Muscle of back (tissue), 13 donors: ENCODE measurements at places on chromosomes 2 and 18.
A peak's percentile ranks its signal among the peaks of the same experiment; 100 is the strongest.

DNA sequence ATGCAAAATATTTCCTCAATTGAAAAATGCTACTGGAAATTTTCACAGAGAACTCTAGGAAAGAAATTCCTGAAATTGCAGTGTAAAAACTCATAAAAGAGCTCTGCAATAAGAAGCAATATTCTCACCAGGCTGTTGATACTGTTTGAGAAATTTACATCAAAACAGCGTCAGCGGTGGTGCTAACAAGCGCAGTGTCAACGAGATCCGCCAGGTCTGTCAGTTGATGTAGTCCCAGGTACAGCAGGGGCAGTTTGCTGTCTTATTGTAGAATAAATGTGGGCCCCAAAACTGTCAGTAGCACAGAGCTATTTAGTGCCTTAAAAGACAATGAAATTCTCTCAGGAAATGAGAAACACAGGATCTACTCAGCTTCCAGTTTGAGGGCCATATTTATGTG is 611.2 kb downstream of the ARHGAP15 start:
- DNase-seq = no peak

DNA sequence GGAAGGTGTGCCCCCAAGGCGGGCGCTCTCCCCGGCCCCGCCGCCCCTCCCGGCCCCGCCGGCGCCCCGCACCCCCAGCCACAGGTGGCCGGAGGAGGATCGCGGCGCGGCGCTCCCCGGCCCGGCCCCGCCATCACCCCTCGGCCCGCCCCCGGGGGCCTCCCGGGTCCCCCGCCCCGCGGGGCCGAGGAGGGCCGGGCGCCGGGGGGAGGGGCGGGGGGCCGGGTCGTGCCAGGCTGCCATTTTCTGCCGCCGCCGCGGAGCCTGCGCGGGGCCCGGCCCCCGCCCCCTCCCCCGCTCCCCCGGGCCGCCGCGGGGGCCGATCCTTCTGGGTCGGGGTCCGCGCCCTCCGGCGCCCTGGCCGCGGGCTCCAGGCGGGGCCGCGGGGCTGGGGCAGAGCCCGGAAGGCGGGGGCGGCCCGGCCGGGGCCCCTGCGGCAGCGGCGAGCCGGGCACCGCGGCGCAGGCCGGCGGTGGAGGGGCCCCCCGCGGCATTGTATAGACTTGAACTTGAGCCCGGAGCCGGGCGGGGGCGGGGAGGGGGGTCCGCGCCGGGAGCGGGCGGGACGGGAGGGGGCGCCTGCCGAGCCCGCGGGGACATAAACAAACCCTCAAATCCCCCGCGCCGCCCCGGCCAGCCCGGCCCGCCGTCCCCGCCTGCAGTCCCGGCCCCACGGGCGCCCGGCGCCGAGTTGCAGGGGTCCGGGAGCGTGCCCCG is 556 bp downstream of the DNMT3A start:
- peak; percentile 57 for DNase-seq

DNA sequence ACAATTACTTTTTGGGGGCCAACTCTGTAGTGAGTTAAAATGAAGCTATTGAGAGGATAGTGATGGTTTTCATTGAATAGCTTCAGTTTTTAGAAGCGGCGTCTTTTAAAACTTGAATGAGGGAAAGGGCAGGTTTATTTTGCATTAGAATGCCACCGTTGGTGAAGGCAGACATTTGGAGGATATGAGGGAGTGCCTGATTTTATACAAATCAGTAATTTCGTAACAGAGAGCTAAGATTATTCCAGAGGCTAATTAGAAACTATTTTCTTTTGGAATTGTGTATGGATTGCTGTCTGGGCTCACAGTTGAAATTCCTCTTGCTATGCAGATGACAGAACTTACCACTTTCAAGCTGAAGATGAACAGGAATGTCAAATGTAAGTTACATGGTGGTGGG is 67.6 kb downstream of the ITGB1BP1 start:
- DNase-seq = no peak

GRCh38 chr2:14828223-14828622 is 195.7 kb downstream of the LRATD1 start:
- no peak for DNase-seq

DNA sequence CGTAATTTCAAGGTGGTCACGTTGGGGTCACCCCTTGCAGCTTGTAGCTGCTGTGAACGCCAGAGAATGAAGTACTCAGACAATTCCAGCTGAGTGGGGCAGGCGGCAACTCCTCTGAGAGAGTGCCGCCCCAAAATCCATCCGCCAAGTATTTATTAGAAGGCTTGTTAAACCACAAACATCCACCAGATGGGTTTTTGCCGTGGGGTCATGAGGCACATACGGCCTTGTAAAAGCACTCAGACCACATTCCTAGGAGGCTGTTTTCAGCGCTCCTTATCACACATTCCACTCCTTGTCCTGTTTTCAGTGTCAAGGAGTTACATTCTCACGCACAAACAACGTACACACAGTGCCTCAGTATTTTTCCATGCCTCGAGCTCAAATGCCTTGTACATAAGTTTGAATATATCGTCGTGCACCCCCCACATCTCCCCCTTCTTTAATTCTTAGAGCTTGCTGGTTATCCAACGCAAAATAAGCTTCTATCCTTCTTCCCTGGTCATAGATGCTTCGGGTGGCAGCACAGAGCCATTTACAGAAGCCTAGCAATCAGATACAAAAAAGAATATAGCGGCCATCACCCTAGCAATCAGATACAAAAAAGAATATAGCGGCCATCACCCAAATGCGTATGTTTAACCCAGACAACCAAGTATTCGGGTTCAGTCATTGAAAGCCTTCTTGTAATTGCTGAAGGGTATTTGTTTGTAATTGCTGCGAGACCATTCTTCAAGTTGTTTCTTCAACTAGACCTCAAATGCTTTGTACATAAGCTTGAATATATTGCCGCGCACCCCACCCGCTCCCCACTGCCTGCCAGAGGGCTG is 7.3 kb downstream of the ALPP start:
- no peak for DNase-seq

- no peak for DNase-seq
Observed at GRCh38 chr2:54372361-54372760, 83.8 kb upstream of the SPTBN1 start.

- DNase-seq = peak; percentile 90
Observed at GRCh38 chr2:27703638-27704341, 40.1 kb downstream of the SLC4A1AP start.

GRCh38 chr18:55376387-55376786 is 211.6 kb downstream of the TCF4 start:
- no peak for DNase-seq

GRCh38 chr2:73174941-73175662 is 27.3 kb upstream of the NOTO start:
- no peak for DNase-seq

DNA sequence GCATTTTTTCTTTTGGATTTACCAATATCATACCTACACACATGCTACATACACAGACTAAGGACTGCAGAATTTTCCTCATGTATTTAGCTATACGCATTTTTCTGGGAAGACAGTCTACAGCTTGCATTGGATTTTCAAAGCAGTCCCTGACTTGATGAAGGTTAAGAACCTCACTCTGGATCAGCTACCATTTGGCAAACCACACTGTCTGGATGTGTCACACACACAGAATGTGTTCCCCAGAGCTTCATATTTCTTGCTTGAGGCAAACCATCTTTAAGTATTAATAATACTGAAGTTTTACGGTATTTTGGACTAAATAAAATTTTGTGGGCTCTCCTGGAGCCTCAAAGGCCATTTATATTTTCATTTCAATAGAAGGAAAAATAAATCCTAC is 102.3 kb downstream of the TCF4 start:
- DNase-seq = peak; percentile 75

DNA sequence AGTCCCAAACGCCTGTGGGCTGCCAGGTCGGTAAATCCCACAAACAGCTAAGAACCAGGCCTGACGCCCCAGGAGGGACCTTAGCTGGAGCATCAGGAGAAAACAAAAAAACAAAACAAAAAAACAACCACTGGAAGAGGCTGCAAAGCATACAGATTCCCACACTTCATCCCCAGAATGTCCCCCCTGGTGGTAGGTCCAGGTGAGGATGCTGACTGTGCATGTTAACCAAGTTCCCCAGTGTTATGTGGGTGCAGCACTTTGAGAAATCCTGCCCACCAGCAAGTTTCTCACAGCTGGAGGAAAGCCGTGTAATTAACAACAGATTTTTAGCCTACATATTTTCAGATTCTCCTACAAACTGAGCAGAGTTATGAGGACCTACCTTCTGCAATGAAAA is 15.1 kb downstream of the ST3GAL5 start:
- DNase-seq = no peak
